Amniotic stem cell (primary cell): ENCODE measurements at places on chromosomes 13 and 19.

DNA sequence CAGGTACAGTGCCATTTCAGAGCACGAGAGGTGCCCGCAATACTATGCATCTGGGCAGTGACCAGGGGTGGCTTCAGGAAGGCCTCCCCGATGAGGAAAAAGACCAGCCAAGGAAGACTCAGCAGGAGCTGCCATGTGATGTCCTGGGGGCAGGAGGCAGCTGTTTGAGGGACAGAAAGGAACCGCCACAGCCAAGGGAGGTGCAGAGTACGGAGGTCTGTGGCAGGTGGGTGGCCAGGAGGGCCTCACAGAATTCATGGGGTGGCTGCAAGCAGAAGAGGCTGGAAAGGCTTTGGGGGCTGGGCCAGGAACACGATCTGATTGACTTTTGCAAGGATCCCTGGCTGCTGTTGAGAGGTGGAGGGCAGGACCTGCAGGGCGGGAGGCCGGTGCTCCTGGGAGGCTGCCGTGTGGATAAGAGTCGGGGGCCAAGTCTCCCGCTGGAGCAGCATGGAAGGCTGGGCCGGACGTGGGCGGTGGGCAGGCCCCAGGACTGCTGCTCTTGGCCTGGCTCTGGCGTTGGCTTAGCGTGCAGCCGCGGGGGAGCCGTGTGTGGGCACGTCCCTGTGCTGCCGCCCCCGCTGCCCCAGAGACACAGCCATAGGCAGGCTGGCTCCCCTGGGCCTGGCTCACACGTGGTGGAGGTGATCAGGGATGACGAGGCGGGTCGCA, 29.1 kb downstream of the CEBPA start:
- no peak for DNase-seq

DNA sequence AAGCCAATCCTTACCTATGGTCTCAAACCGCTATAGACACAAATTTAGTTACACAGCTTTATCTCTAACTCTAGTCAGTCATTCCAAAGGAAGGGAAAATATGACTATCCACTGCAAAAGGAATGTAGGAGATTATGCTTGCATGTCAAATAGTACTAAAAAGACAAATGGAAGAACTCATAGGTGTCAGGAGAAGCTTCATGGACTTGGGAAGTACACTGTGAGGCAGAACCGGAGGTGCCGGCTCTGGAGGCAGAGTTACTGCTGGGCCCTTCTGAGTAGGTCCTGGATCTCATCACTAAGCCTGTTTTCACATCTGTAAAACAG, 97.5 kb downstream of the FOXO1 start:
- DNase-seq: no peak

DNA sequence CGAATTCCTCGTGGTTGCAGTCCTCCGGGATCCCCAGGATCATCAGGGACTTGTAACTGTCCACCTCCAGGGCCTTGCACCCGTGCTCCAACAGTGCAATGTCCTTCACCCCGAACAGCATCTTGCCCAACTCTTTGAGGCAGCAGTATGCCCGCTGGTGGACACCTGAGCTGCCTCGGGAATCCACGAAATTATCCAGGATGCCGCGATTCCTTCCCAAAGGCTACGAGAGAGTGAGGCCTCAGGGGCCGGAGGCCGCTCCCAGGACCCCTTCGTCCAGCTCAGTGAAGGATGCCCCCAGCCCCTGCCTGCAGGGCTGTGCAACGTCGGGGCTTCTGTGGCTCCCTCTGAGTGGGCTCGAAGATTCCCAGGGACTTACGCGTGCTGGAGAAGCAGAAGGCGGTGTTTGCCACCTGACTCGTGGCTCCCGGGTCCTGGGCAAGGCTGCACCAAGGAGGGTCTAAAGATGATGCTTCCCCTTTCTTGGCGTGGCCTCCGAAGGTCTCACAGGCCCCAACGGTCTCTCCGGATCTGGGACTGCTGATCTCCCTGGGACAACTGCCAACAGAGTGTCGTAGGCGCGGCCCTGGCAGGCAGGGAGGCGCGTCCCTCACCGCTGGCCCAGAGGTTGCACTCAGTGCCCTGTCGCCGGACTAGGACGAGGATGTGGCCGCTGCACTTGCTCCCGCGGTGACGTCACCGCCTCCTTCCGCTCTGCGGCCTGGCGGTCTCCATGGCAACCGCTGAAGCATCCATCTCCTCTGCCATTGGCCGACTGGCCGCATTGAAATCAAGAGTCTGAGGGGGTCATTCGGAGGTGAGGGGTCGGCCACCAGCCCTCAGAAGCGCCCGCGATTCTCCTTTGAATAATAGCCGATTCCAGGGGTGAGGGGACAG, at the start of gene PNMA8C:
TSS of gene PNMA8C (minus strand) at position 698 of the 897 bp plus-strand sequence. CDS start at position 121, 577 bp downstream.
- no peak for DNase-seq

GRCh38 chr19:45637890-45638667, 1.1 kb downstream of the EML2 start:
- no peak for DNase-seq

DNA sequence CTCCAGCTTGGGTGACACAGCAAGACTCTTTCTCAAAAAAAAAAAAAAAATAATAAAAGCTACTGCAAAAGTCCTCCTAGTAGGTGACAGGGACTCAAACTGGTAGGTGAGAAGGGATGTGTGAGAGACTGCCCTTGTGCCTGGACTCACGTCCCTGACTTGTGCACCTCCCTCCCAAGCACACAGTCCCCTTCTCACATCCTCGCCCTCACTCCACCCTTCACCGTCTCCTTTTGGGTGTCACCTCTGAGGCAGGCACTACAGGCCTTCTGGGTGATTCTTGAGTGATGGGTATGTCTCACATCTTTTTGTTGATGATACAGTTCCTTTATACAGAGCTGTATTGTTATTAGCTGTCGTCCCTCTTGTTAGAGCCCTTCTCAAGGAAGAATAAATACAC, 170.5 kb downstream of the TM9SF2 start:
- DNase-seq: no peak

DNA sequence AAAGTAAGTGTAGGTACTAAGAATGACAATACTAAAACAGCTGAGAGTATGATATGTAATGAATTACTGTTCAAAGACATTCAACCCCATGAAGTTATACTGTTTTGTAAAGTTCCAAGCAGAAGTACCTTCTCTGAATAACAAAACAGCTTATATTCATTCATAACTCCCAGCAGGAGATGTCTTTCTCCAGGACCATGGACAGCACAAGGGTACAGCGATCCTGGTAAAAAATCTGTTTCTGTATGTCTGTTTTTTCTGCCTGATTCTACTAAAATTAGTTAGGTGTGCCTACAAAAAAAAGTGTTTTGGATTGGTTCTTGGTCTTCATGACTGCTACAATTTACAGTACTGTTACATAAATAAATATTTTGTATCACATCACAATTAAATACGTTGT, 172.5 kb upstream of the SLITRK5 start:
- DNase-seq: no peak

GRCh38 chr19:39874404-39874803, 28.2 kb upstream of the FBL start:
- no peak for DNase-seq

GRCh38 chr13:93853912-93854311, 625.6 kb downstream of the DCT start:
- DNase-seq: no peak

- no peak for DNase-seq
These were observed 9.5 kb downstream of the NR2F6 start for GRCh38 chr19:17235971-17236777.

- DNase-seq: no peak
These were observed 12.7 kb downstream of the LAIR1 start for GRCh38 chr19:54352041-54352440.

DNA sequence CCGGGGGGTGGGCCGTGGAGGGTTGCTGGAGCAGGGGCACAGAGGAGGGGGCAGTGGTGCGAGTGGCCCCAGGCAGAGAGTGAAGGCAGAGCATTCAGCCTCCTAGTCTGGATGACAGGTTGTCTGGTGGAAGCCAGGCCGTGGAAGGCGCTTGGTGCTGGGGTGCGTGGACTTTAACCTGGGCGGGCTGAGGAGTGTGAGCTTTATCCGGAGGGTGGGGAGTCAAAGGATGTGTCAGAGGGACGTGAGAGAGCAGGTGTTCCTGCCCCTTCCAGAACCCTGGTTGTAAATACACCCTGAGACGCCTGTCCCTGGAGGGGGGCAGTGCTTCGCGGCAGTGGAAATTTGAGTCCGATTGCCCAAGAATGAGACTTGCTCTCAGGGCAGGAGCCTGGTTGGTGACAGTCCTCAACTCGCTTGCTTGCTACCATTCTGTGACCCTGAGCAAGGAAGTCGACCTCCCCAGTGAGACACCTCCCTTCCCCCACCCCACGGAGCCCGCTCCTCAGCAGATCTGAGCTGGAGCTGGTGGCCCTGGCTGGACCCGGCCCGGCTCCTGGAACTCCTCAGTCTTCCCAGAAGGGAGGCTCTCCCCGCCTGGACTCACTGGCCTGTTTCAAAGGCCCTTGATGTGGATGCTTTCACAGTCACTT, 2.3 kb downstream of the SPPL2B start:
- DNase-seq: no peak

GRCh38 chr19:16714702-16715287, 4.9 kb upstream of the NWD1 start:
- no peak for DNase-seq

GRCh38 chr13:51584731-51585672, 740 bp downstream of the WDFY2 start:
- peak; percentile 16 for DNase-seq

- no peak for DNase-seq
These were observed 5.6 kb upstream of the CLDN10 start for GRCh38 chr13:95546919-95547318.

DNA sequence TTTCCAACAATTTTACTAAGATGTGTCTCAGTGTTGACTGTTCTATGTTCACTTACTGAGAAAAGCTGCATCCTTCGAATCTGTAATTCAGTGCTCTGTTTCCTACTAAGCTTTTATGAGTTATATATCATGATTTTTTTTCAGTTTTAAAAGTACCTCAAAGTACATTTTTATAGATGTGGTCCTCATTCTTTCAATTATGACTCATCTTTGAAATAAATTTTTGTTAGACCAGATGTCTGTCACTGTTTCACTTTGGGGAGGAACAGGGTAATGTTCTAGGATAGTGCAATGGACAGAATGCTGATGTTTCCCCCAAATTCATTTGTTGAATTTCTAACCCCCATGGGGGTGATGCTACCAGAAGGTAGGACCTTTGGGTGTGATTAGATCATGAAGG, 74.8 kb downstream of the NALCN start:
- DNase-seq: no peak

DNA sequence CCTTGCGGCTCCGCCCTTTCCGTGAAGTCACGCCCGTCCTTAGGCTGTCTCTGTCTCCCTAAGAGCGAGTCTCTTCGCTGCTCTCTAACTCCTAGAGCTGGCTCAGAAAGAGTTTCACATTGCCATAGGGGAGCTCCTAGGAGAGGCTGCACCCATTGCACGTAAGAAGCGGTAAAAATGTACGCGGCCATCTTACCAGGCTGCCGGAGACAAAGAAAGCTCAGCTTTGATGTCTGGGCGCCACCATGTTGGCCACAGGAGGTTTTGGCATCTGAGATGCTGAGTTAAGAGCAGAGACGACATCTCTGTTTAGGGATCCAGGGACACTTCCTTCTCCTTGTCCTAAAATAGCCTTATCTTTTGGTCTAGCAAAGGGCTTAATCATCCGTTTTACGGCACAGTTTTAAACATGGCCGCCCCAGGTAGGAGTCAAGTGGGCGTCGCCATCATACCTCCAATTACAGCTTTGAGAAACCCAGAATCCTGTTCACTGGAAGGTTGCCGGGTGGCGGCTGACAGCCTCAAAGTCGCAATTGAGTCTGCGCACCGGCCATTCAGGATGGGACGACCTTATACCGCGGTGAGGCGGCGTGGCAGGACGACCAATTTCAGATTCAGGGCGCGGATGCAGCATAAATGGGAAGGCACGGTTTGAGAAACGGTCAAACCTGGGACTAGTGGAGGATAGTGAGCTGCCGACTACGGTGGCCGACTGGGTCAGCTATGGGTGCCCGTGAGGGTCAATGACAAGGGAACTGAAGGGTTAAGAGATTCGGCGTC, at the start of gene ZNF793:
TSS of gene ZNF793 (plus strand) at position 553 of the 780 bp plus-strand sequence. CDS start 16,501 bp downstream, outside the sequence.
- no peak for DNase-seq
